ENCODE measurements at places on chromosomes 4 and X.

DNA sequence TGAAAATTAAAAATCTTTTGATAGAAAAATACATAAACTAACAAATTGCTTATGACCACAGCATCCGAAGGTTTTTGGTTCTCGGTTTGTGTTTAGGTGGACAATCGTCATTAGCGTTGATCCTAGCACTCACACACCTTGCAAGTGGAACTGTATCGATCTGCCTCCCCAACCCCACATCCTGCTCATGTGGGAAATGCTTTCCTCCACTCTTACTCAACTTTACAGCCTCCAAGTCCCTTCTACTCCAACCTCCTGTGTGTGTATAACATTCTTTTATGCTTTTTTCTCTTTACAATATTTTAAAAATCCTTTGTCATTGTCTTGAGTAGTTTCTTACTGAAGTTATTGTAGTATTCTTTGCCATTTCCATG is 15.6 kb upstream of the TMEM131L start:
- DNase-seq, result no peak

DNA sequence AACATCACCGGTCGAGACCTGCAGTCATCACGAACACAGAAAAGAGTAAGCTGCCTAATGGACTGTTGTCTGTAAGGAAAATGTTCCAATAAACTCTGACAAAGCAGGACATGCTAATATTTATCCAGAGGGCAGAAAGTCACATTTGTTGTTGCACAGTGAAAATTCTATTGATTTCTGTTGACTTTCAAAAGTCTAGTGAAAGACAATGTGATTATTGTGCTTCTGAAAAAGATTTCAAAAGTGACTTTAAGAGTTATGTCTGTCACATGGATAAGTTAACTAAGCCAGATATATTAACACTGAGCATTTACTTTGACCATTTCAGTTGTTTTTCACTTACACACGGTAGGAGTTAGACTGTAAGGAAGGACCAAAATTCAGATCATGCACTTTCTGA is 9.3 kb upstream of the RFC1 start:
- DNase-seq, result no peak

DNA sequence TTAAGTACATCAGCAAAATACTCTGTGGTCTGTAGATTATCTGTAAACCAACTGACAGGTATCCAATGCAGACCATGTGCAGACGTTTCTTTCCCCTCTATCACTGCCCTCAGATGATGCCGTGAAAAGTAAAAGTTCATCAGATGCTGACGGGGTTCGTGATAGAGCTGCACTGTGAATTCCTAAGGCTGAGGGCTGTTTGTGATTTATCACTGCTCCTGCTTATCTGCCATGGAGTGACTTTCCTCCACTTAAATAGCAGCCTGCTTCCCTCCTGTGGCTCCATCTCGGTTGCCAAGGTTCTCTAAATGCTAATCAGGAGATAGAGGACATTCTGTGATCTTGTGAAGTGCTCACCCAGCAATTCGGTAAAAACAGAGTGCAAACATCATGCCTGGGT is 89.3 kb upstream of the SRD5A3 start:
- DNase-seq, result no peak

DNA sequence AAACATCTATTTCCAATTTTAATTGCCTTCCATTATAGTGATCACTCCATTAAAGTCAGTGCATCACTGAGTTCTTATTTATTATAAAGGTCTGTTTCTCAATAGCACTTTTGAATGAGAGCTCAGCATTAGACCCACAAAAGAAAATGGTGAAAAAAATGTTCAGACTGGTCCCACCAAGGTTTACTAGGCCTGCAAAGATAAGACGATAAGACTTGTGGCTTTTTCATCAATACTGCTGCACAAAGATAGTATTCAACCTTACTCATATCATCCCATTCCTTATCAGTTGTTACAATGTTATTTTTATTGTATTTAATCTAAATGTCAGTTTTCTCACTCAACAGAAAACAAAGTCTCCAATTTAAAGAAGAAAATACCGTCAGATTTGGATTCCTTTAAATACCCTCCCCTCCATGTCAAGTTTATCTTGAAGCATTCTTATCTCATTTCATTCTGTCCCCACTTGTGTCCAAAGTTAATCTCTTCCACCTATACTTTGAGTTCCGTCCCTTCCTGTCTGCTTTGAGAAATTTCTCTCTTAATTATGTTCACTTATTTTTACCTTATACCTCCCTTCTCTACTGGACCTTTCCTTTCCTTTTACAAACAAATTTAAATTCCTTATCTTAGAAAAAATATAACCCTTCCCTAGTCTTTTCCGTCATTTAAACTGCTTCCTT is 140.0 kb downstream of the GASK1B start:
- no peak for DNase-seq

DNA sequence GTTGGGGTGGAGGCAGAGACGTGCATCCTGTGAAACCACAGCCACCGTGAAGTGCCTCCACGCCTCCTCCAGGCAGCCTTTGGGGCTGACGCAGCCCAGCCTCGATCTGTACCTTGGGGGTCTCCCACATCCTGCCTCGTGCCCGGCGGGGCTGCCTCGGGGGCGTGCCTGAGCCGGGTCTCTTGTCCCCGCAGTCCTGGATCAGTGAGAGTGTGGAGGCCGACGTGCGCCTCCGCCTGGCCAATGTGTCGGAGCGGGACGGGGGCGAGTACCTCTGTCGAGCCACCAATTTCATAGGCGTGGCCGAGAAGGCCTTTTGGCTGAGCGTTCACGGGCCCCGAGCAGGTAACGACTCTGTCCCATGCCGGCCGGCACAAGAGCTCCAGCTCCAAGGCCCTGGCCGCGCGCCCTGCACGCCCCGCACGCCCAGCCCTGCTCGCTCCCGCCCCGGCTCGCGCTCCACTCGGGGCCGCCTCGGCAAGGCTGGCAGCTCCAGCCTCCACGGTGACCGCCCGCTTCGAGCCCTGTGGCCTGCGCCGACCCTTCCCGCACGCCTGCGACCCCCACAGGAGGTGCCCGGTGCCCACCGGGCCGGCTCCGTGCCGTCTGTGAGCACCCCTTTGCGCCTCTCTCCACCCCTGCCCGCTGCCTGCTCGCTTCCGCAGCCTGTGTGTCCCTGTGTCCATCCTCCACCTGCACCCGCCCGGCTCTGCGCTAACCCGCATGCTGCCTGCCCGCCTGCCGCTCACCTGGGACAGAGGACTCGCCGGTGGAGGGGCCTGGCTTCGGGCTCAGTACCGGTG is 9.8 kb downstream of the FGFR3 start:
- no peak for DNase-seq

DNA sequence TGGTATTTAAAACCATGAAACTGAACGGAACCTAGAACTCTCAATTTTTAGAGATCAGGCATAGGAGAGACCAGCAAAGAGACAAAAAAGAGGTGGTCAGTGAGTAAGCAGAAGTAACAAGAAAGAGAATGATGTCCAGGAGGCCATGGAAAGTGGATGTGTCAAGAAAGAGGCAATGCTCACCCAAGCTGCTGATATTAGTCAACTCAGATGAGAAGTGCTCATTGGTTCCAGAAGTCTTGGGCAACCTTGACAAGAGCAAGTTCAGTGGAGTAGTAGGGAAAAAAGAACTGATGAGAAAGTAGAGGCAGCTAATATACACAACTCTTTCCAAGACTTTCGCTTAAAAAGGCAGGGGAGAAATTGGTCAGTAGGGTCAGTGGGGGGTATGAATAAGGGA is 23.0 kb upstream of the CCDC149 start:
- DNase-seq, result no peak

DNA sequence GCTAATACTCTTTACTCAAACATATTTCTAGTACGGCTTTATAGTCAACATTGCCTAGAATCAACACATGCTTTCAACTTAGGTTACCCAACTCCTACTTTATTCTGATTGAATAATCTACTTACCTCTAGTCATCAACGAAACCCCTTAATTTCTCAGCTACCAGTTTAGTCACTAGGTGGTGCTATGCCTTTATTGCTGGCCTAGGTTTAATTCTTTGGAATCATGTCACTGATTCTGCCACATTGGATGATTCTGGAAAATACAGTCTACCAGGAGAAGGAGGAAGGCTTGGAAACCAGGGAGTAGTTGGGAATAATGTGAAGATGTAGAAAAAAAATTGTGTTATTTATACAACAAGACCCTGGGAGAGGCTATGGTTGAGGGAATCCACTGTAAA is 167.7 kb downstream of the DCAF12L2 start:
- no peak for DNase-seq

- no peak for DNase-seq
These were observed 1149.2 kb downstream of the PCDH18 start for GRCh38 chr4:136383082-136383481.

DNA sequence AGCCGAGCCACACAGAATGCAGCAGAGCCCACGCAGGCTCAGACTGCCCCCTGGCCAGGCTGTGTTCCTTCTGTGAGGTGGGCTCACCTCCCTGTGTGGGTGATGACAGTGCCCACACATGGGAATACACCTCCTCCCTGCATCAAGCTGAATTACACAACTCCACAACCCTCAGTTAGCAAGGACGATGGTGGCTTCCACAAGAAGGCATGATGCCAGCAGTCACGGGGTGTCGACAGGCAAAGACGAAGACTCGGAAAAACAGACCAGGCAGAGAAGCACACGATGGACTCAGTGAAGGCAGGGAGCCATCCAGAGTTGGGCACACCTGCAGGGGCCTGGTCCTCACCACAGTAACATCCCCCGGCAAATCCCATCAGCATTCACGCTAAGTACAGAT is 12.1 kb downstream of the LETM1 start:
- DNase-seq, result no peak

- DNase-seq, result no peak
These were observed 67.7 kb downstream of the RHOH start for GRCh38 chr4:40264497-40264896.

DNA sequence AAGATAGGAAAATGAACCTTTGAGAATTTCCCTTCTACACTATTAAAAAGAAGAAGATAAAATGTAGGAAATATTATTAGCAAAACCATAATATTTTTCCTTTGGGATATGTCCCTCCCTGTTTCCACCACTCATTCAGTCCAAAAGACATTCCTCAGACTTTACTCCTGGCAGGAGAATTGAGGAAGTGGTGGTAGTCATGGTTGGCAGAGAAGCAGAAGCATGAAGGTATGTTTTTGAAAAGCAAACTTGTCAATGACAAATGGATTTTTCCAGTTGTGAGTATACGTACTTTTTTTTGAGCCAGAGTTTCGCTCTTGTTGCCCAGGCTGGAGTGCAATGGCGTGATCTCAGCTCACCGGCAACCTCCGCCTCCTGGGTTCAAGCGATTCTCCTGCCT is 13.7 kb downstream of the STAG2 start:
- DNase-seq, result no peak

- DNase-seq, result no peak
These were observed 19.1 kb downstream of the CD99 start for GRCh38 chrX:2710041-2710840.

DNA sequence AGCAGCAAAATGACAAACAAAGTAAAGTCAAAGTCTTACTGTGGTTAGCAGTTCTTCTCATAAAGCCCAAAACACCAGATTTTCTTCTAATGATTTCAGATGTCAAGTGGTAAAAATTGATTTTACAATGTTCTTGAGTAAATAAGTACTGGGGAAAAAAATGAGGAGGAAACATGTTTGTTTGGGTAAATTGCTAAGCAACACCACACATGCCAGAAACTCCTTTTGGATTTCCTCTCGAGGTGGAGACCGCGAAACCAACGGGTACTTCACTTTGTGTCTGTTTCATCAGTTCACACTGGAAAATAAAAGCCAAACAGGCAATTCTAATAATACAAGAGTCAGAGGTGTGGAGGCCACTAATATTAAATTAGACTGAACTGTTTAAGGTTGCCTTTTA is 4.6 kb upstream of the PKD2 start:
- DNase-seq, result no peak

GRCh38 chr4:46274717-46275116 is 115.2 kb downstream of the GABRA2 start:
- no peak for DNase-seq

- no peak for DNase-seq
These were observed 388.9 kb downstream of the PPARGC1A start for GRCh38 chr4:23500894-23501449.

DNA sequence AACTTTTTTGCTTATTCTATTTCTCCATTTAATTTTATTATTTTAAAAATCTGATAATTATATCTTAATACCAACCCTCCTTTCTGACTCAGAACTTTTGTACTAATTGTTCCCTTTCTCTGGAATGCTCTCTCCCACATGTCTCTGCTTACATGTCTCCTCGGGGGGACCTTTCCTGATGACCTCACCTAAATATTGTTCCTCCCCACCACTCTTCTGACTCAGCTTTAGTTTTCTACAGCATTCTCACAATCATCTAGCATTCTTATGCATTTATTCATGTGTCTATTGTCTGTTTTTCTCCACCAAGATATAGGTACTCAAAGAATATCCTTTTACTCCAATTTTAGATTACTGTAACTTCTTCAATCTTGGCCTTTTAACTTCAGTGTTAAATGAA is 128.7 kb downstream of the MSL3 start:
- no peak for DNase-seq

DNA sequence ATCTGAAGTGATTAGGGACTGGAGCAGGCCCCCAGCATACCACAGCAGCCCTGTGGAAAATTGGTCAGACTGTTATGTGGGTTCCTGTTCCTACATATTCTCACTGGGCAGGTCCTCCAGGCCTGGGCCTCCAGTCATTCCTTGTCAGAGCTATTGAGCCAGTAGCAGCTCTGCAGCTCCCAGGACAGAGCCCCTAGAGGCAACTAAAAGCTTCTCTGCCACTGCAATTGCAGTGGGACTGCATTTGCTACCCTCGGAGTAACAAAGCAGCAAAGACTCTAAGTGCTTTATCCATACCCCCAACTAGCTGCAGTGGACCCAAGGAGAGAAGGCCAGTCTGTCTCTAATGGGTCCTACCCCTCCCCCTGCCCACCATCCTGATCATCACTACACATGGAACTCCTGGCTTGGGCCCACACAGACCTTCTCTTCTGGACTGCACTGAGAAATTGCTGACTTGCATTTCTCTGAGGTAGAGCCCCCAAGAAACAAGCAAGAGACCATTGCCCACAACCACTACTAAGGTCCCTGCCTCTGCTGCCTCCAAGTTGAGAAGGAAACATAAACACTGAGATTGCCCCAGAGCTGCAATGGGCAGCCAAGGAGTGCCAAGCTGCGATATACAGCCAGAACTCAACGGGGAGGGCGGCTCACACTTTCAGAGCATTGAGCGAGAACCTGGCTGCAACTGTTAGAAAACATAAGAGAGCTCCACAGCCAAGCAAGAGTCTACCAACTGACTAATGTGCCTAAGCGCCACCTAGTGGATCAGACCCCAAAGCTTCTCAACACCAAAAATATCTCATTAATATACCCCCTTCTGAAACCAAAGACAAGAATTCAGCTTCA is 738.7 kb upstream of the NDST4 start:
- peak; percentile 71 for DNase-seq

DNA sequence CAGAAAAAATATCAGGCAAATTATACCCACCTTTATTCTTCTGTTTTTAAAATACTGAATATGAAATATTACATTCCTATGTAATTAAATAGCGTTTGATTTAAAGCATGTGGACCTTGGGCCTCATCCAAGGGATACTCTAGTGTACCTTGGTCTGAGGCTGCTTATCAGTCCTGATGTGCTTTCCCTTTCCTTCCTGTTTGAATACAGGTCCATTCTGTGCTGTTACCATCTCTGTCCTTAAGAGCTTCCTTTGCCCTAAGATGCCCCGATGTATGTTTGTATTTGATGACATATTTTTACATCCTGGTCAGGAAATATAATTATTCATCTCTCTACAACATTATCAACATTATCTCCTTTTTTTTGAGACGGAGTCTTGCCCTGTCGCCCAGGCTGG is 24.1 kb downstream of the FAT4 start:
- no peak for DNase-seq

GRCh38 chrX:46310815-46311497 is 234.3 kb downstream of the ZNF674 start:
- DNase-seq, result no peak

GRCh38 chrX:75151827-75152592 is 4.1 kb downstream of the ABCB7 start:
- no peak for DNase-seq

GRCh38 chr4:141020801-141021261 is 112.4 kb downstream of the RNF150 start:
- DNase-seq, result no peak

Data from COR-L47 (cell line).